ENCODE measurements at places on chromosomes 11 and 22.

DNA sequence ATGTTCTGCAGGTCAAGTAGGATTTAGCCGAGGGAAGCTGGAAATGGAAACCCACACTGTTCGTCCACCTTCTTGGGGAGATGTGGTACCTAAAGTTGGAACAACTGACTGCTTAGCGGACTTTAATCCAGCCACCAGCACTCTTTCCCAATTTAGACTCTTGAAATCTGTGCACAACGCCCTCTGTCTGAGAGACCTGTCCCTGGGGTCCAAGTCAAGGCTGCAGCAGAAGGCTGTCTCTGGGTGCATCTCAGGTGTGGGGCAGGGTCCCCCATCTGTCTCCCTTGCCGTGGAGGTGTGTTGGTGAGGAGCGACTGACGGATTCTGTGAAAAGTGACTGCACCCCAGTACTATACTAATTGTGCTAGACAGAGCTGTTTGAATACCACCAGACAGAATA, 168.2 kb upstream of the CADM1 start:
- no peak for DNase-seq

GRCh38 chr11:8717544-8717875, 34.9 kb downstream of the RPL27A start:
- no peak for DNase-seq

GRCh38 chr11:123203934-123204333, 8.9 kb upstream of the CLMP start:
- DNase-seq: no peak

- no peak for DNase-seq
Observed at GRCh38 chr11:1153951-1154493, 3.7 kb upstream of the MUC5AC start.

DNA sequence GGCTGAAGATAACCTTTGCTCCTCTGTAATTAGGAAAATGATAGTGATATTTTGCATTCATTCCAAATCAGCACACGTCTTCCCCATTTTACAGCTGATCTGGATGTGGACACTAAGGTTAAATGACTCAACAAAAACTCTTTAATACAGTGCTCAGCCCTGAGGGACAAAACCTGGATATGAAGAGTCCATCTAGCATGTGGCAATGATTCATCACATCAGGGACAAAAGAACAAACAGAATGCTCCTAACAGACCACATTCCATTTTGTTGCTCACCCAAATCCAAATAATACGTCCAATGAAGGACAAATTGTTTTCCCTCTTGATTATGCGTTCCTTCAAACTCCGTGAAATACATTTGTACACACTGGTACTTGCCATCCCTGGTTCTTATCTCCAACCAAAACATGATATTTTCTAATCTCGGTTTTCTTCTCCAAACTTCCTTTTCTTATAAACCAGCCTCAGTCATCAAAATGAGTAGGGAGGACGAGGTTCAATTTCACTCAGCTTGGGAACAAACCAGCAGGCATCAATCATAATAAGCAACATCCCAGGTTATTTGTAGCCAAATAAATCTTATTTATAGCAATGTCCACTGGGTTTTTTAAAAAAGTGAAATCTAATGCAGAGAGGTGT, 53.7 kb upstream of the MTMR2 start:
- DNase-seq: no peak

GRCh38 chr11:17934194-17934593, 78.7 kb downstream of the SERGEF start:
- DNase-seq: no peak

DNA sequence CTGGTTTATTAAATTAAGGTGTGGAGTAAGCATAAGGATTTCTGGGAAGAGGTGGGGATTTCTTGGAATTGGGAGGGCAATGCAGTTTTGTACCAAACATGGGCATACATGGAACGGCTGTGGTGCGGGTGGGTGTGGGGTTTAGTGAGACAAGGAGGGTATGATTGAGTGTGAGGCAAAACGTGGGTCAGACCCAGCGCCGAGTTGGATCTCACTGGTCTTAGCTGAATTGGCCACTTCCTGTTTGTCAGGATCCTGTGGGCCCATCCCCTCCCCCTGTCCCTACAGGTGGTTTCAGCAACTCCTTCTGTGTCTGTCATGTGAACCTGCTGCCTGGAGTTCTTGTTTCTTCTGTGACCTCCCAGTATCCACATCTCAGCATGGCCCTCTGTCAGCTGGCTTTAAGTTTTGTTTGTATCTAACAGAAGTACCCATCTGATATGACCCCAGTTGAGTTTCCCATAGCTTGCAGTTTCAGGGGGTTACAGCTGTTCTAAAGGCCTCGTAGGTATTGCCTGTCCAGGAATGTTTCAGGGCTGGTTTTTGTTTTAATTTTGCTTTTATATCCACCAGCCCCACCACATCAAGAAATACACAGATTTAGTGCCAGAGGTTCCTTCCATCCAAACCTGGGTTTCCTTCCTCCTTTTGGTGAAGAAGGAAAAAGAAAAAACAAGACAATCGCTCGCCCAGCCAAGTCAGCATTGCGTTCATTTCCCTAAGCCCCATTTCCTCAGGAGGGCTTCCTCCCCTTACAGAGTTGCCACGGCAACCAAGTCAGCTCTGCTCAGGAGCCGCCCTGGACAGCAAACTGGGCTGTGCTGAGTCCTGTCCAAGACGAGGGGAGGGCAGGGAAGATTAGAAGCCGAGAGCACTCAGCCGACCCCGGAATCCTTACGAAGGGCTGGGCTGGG, 6.0 kb downstream of the APOL1 start:
- no peak for DNase-seq

DNA sequence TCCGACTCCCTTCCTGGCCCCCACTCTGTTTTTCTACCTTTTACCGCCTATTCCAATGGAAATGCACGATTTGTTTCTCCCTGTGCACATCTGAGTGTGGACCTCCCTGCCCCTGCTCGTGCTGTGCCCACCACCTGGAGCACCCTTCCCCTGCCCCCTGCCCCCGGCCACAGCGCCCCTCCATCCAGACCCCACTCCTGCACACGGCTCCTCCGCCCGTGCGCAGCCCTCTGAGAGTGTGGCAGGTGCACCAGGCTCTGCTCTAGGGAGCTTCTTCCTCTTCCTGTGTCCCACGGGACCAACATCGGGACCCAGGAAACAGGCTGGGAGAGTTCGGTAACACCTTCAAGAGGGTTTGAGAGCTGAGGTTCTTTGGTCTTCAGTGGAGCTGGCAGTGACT, 62.9 kb downstream of the LRP5 start:
- DNase-seq: no peak

- no peak for DNase-seq
Observed at GRCh38 chr11:2770761-2771301, 71.0 kb upstream of the KCNQ1OT1 start.

DNA sequence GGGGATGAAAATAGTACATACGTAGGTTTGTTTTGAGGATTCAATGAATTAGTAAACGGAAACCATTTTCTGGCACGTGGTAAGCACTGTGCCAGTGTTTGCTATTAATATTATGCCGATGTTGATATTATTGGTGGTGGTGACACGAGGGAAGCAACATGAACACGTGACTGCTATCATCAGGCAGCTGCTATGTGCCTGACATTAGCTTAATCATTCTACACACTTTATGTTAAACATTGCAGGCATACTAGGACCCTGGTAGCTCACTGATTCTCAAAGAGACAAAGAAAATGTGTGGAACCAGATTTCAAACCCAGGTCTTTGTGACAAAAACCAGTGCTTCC, 656 bp downstream of the SRRD start:
- DNase-seq: no peak

DNA sequence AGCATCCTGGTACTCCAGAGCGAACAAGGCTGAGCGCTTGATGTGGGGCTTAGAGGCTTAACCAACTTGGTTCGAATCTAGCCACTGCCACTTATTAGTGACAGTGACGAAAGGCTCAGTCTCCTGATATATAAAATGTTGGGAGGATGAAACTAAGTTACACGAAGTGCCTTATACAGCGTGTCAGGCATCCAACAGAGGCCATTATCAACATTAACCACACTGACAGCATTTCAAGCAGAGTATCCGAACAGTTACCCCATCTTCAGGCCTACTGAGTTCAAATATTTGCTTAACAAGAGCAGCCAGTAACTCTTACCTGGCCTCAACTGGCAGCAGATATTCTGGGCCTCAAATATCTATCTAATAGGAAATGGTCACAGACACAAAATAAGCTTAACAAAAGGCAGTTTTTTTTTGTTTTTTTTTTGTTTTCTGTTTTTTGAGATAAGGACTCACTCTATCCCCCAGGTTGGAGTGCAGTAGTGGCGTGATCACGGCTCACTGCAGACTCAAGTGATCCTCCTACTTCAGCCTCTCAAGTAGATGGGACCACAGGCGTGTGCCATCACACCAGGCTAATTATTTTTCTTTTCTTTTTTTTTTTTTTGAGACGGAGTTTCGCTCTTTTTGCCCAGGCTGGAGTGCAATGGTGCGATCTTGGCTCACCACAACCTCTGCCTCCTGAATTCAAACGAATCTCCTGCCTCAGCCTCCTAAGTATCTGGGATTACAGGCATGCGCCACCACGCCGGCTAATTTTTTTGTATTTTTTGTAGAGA, 2.9 kb downstream of the SERPIND1 start:
- no peak for DNase-seq

DNA sequence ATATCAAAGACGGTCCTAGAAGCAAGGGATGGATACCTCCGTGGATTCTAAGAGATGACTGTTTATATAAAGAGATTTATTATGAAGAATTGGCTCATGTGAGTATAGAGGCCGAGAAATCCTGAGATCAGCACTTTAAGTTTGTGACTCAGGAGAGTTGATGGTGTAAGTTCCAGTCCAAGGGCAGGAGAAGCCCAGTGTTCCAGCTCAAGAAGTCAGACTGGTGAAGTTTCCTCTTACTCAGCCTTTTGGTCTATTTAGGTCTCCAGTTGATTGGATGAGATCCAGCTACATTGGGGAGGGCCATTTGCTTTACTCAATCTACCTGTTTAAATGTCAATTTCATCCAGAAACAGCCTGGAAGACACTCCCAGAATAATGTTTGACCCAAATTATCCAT, 45.1 kb downstream of the TSPAN18 start:
- DNase-seq: no peak

GRCh38 chr11:125807909-125808308, 20.0 kb downstream of the PATE3 start:
- no peak for DNase-seq
